ENCODE measurements at places on chromosomes 6 and 20. TPM values are rescaled to one million over a fixed set of nuclear protein-coding genes. Genes with fewer than 3 reads are reported as not detected.

Gene IL17A
- total RNA-seq = not detected

Gene LAMA4
- 54.9 TPM for total RNA-seq

Gene ZNF311
- total RNA-seq = 1.9 TPM

- H3K4me3 ChIP-seq = no peak overlapping the region
- H3K4me1 ChIP-seq = peaks cover 36% of the 10 kb centered on the region
- peak; percentile 3 for DNase-seq
- H3K27me3 ChIP-seq = no peaks in the 10 kb centered on the region
- H3K27ac ChIP-seq = peak overlapping the region; percentile 40
Observed at GRCh38 chr20:25257130-25257529, 9.2 kb downstream of the PYGB start.

GRCh38 chr20:44448753-44449546, 26.7 kb upstream of the TTPAL start:
- no peaks in the 10 kb centered on the region for H3K36me3 ChIP-seq
- H3K4me3 ChIP-seq = no peak overlapping the region
- peak; percentile 52 for DNase-seq
- H3K27ac ChIP-seq = peak overlapping the region; percentile 84
- no peaks in the 10 kb centered on the region for H3K27me3 ChIP-seq
- H3K4me1 ChIP-seq = peaks cover 15% of the 10 kb centered on the region

- no peak overlapping the region for H3K4me3 ChIP-seq
- peaks cover 10% of the 10 kb centered on the region for H3K4me1 ChIP-seq
- no peaks in the 10 kb centered on the region for H3K36me3 ChIP-seq
- no peak overlapping the region for H3K27ac ChIP-seq
- H3K27me3 ChIP-seq = no peaks in the 10 kb centered on the region
Observed at GRCh38 chr6:137709424-137710236, 157.4 kb upstream of the TNFAIP3 start.

DNA sequence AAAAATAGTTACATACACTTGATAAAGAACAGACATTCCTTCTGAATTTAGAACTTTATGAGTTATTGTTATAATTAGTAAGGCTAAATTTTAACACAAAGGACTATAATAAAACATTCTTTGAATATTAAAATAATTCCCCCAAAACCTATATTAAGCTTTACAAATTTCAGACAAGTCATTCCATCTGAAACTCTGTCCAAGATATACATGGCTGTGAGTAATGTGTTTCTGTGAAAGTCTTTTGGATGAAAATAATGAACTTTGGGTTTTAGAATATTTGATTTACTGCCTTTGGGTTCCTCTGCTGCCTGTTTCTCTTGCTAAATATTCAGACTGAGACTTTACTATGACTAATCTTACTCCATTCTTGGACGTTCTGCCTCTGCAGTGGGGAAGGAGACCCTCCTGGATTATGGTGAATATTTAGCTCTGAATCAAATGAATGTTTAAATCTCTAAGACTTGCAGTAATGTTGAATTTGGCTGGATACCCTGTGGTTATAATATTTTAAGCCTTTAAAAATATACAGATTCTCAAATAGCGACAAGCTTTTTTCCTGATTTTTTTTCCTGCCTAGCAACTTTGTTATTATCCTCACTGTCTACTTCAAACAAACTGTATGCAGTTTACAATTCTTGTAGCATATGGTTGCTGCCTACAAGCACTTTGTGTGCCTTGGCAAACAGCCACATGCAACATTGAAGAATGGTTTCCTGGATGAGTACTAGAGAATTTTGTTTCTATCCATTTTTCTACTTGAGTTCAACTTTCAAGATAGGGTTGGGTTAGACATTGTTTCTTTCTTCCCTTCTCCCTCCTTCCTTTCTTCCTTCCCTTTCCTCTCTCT, 51.4 kb downstream of the TXLNB start:
- H3K4me3 ChIP-seq = no peak overlapping the region
- H3K27me3 ChIP-seq = no peaks in the 10 kb centered on the region
- H3K4me1 ChIP-seq = peaks cover 6% of the 10 kb centered on the region
- H3K27ac ChIP-seq = peak overlapping the region; percentile 28

DNA sequence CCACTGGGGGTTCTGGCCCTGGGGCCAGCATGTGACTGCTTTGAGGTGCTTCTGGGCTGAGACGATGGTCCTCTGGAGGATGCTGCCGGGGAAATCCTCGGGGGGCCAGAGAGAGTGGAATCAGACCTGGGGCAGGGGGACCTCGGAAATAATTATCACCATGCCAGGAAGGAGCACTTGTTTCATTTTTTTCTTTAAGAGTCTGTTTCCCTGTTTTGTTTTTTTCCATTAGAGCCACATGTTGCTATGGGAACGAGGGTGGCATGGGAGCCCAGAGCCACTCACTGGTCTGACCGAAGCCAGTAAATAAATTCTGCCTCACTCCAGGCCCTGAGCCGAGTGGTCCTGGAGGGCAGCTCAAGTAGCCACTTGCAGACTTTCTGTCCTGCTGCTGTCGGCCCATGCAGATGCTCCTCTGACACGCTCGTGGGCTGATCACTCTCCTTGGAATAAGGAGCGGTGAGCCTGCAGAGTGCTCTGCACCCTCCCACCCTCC, 365.1 kb downstream of the ZFAND3 start:
- no peak overlapping the region for H3K4me3 ChIP-seq
- H3K27me3 ChIP-seq = no peaks in the 10 kb centered on the region
- DNase-seq = no peak
- H3K36me3 ChIP-seq = no peaks in the 10 kb centered on the region
- no peak overlapping the region for H3K27ac ChIP-seq

- no peak overlapping the region for H3K27ac ChIP-seq
- H3K36me3 ChIP-seq = no peaks in the 10 kb centered on the region
- H3K4me1 ChIP-seq = no peaks in the 10 kb centered on the region
- no peak for DNase-seq
- H3K27me3 ChIP-seq = no peaks in the 10 kb centered on the region
- H3K4me3 ChIP-seq = no peak overlapping the region
Observed at GRCh38 chr6:16633465-16633864, 127.8 kb downstream of the ATXN1 start.

DNA sequence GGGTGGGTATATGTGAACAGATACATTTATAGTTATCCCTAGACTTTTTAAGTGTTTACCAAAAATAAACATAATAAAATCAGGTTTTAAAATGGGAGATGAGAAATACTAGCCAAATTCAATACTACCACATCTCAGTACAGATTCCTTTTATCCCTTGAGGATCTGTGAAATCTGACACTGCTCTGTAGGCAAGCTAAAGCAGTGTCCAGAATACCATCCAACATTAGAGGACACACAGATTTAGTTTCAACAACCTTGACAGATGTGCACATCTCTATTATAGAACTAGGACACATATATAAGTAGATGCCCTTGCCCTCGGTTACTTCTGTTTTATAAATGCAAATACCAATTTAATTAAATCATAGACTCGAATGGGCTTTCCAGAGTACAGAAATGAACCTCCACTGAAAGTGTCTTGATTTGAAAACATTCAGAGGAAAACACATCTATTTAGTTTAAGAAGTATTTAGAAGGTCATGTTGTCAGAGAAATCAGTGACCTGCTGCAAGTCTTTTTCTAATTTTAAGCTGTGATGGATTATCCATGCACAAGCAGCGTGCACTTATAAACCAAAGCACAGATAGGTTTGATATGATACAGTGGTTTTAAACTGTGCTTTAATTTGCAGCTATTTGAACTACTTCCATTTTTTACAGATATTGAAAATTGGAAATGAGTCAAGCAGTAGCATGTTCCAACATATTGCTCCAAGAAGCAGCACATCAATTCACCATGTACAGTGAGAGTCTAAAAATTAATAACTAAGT, 156.3 kb upstream of the EPHA7 start:
- H3K4me3 ChIP-seq = no peak overlapping the region
- no peak overlapping the region for H3K27ac ChIP-seq
- H3K27me3 ChIP-seq = no peaks in the 10 kb centered on the region
- no peaks in the 10 kb centered on the region for H3K36me3 ChIP-seq

DNA sequence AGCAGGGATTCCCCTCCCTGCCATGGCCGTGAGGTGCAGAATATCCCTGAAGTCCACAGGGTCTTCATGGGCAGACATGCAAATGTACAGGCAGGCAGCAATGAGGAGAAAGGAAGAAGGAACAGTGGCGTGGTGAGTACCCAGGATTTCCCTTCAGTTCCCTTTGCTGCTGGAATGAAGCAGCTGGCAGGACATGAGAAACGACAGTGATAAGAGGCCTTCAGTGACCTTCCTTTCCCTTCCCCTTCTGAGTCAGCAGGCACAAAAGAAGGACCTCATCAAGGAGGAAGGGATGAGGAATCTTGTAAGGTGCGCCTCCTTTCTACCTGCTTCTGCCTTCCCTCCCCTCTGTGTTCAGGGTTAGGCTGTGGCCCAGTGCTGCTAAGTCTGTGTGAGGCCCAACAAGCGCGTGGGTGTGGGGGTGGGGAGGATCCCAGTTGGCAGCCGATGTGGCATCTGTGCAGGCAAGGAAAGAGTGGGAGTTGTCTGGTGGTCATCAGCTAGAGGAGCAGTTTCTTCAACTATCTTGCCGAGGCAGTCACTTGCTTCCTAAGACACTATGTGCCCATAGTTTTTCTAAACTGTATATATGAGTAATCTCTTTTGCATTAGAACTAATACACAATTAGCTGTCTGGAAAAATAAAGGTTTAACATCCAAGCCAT, 29.5 kb upstream of the FBXO9 start:
- no peaks in the 10 kb centered on the region for H3K27me3 ChIP-seq
- no peak overlapping the region for H3K4me3 ChIP-seq
- H3K36me3 ChIP-seq = no peaks in the 10 kb centered on the region
- no peak for DNase-seq

Gene SGK2
- total RNA-seq = 125 TPM

Gene BCAS1
- total RNA-seq = 69.9 TPM

- no peaks in the 10 kb centered on the region for H3K4me1 ChIP-seq
- H3K27me3 ChIP-seq = no peaks in the 10 kb centered on the region
- H3K27ac ChIP-seq = no peak overlapping the region
- DNase-seq = no peak
Observed at GRCh38 chr20:50834599-50835005, 39.7 kb downstream of the BCAS4 start.

Gene C2
- 7.6 TPM for total RNA-seq

Gene IP6K3
- not detected for total RNA-seq

Gene FAM162B
- total RNA-seq = 0.48 TPM

DNA sequence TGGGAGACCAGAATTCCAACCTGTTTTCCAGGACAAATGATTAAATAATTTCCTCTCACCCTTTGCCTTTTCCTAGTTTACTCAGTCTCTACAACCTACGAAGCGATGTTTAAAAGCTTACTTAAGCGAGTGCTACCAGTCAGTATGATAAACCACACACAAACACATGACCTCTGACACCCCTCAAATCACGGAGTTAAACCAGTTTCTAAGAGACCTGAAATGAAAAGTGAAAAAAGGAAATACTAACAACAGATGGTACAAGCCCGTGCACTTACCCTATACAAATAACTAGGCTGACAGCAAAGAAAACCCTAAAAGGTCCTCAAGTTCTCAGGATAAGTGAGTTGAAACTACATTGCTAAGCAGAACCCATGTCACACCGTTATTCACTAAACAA, 7.7 kb downstream of the TNFRSF21 start:
- H3K4me1 ChIP-seq = peaks cover 39% of the 10 kb centered on the region
- no peak for DNase-seq
- no peaks in the 10 kb centered on the region for H3K36me3 ChIP-seq

Gene IMPG1
- total RNA-seq = not detected

GRCh38 chr20:13261460-13262301, 40.6 kb downstream of the ISM1 start:
- H3K4me3 ChIP-seq = no peak overlapping the region
- H3K27ac ChIP-seq = no peak overlapping the region
- DNase-seq = peak; percentile 39
- no peaks in the 10 kb centered on the region for H3K36me3 ChIP-seq
- peaks cover 5% of the 10 kb centered on the region for H3K4me1 ChIP-seq

DNA sequence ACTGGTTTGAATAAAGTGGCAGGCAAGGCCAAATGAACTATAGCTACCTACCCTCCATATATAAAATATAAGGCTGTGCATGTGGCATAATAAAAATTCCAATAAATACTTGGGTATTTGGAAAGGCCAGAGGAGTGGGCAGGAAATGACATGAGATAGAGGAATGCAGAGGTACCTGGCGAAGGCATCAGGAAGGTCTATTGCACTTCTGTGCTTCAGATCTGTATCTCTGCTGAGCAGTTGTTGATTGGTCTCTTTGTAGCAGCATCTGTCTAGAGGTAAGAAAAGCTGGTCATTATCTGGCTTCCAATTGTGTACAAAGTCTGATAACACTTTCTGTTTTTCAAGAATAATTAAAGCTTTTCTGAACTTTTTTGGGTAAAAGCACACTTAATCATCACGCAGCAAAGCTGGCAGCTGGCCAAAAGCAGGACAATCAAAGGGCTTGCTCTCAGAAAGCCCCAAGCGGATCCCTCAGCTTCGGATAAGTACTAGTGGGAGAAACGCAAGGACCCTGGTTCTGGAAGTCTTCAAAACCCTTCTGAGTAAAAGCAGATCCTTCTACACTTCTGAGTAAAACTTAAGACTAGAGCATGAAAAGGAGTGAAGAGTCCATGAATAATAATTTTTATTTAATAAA, 120.1 kb upstream of the TCF21 start:
- no peaks in the 10 kb centered on the region for H3K27me3 ChIP-seq
- H3K4me3 ChIP-seq = no peak overlapping the region
- DNase-seq = no peak
- no peaks in the 10 kb centered on the region for H3K36me3 ChIP-seq

- no peaks in the 10 kb centered on the region for H3K36me3 ChIP-seq
- no peak for DNase-seq
- no peak overlapping the region for H3K4me3 ChIP-seq
- H3K27ac ChIP-seq = peak overlapping the region; percentile 46
- H3K27me3 ChIP-seq = no peaks in the 10 kb centered on the region
Observed at GRCh38 chr20:22524393-22525015, 59.9 kb downstream of the FOXA2 start.

DNA sequence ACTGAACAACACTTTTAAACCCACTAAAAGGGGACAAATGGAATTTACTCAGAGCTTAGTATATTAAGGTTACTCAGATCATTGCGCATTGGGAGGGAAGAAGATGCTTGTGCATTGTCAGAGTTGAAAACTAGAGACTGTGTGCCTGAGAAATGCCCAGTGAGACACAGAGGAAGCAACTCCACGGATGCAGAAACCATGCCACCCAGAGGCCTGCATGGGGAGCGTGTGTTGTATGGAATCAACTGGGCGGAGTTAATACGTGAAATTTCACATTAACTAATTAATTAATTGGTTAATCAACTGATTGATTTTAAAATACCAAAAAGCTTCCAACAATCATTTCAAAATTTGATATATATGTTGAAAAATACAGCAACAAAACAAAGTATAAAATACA, 391.6 kb downstream of the PLCB1 start:
- no peaks in the 10 kb centered on the region for H3K36me3 ChIP-seq
- no peak overlapping the region for H3K4me3 ChIP-seq
- H3K27me3 ChIP-seq = no peaks in the 10 kb centered on the region
- no peaks in the 10 kb centered on the region for H3K4me1 ChIP-seq

Gene GRM1
- total RNA-seq = not detected

DNA sequence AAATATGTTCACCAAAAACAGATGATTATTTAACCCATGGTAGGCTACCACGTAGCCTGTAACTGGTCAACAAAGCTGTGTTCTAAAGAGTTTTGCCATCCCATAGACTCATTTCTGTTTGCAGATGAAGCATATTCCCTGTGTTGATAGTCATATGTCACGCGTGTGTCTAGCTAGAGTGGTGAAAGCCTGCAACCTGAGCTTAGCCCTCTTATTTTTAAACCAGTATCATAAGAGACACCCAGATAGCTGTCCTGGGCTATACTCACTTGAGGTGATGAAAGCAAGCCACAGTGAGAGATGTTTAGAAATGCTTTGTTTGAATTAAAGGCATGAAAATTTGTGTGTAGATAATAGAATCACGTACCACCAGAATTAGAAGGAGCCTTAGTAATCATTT, 307.8 kb downstream of the ZFAND3 start:
- no peaks in the 10 kb centered on the region for H3K36me3 ChIP-seq
- H3K4me1 ChIP-seq = no peaks in the 10 kb centered on the region
- DNase-seq = no peak
- H3K4me3 ChIP-seq = no peak overlapping the region
